NCI-H1105 treated with DMSO at 0.1 percent for 48 hours (cell line): ENCODE measurements at places on chromosomes 2 and 18.

DNA sequence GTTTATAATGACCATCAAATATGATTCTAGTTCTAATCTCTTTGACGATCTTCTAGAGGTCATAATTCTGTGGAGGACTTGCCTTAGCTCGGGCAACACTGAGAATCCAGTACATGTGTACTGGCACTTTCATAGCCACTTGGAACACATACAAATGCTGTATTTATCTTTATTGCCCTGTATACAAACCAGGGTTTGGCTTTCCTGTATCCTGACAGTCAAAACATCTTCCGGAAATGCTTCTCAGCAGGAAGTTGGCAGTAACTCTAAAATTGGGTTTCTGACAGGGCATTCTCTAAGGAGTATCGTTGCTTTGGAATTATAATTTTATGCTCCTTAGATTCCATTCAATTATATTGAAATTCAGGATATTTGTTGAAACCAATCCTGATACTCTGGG is 643.6 kb downstream of the NRXN1 start:
- no peak for DNase-seq

DNA sequence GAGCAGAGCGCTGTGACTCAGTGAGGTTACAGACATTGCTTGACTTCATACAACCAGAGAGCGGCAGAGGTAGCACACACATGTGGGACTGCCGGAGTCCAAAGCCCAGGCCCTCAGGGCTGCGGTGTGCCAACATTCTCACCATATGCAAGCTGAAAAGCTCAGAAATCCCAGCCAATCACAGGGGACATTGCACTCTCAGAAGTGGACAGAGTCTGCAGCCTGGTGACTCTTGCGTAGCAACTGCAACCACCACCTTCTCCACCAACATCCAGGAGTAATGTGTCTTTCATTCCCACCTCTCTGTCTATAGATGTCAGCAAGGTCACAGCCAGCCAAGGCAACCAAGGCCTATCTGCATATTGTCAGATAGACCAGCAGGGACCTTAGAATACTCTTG is 158.1 kb downstream of the TTC32 start:
- no peak for DNase-seq

DNA sequence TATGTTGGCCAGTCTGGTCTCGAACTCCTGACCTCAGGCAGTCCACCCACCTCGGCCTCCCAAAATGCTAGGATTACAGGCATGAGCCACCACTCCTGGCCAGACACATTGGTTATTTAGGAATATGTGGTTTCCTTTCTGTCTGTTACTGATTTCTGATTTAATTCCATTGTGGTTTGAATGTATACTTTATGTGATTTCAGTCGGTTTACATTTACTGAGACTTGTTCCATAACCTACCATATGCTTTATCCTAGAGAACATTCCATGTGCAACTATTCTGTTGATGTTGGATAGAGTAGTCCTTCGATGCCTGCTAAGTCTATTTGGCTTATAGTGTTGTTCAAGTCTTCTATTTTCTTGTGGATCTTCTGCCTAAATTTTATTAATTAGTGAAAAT is 1.6 kb upstream of the CCL20 start:
- DNase-seq: no peak

DNA sequence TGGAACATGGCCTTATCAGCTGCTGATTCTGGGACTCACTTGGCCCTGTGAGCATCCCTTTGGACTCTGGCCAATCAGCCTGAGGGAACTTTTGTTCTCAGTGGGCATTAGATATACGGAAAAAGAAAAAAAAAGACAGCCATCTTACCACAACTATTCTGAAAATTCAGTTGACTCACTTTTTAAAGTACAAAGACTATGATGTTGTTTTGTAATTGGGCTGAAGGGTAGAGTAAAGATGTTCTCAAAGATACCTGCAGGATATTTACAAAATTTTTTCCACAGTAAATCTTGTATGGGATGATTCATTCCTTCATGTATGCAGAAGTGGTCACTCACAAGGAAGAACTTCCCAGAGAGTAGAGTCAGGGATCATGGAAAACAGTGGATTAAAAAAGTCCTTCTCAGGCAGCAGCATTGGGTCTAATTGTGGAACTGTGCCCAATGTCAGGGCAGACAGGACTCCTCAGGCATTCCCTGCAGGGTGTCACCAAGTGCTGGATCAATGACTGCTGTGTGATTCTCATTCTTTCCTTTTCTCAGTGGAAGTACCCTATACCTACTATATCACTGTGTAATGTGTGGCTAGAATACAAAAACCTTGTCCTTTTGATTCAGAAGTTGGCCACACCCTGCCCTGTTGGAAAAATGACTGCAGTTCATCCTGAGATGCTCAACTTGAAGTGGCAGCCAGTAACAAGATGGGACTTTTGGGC is 35.4 kb downstream of the SULT1C4 start:
- DNase-seq: no peak

- no peak for DNase-seq
Observed at GRCh38 chr2:74566076-74566753, 11.7 kb downstream of the DOK1 start.

- DNase-seq: no peak
Observed at GRCh38 chr2:34388446-34388845, 789.3 kb upstream of the FAM98A start.

- no peak for DNase-seq
Observed at GRCh38 chr2:74119339-74119738, 28.4 kb downstream of the BOLA3 start.

GRCh38 chr18:59453468-59453961 is 94.5 kb upstream of the LMAN1 start:
- no peak for DNase-seq
